ENCODE measurements at places on chromosomes 2 and 18.
A peak's percentile ranks its signal among the peaks of the same experiment; 100 is the strongest.

GRCh38 chr2:169978402-169979017, 151.3 kb downstream of the UBR3 start:
- DNase-seq, result no peak

- no peak for DNase-seq
Observed at GRCh38 chr18:50071397-50071796, 123.5 kb downstream of the MYO5B start.

DNA sequence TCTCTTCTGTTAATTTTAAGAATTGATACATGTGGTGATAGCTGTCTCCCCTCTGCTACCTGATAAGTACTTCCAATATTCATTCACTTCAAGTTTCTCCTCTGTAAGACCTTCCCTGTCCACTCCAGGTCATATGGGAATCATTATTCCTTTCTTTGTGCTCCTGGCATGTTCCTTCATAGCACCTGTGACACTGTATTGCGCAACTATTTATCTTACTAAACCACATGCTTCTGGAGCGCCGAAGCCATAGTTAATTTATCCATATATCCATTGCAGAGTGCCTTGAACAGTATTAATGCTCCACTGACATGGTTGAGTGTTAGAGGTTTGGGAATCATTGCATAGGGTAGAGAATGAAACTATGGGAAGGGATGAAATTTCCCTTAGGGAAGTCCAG, 7.9 kb upstream of the PRKD3 start:
- no peak for DNase-seq

DNA sequence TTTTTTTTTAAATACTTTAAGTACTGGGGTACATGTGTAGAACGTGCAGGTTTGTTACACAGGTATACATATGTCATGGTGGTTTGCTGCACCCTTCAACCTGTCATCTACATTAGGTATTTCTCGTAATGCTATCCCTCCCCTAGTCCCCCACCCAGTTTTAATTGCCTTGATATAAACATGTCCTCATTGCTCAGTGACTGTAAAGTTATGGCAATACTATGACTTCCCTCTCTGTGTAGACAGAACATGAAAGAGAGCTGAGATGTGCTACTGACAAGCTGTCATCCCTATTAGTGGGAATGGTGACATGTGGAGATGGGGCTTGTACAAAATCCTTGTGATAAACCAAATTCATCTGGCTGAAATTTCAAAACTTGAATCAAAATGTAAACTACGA, 449.7 kb upstream of the TRIB2 start:
- no peak for DNase-seq

DNA sequence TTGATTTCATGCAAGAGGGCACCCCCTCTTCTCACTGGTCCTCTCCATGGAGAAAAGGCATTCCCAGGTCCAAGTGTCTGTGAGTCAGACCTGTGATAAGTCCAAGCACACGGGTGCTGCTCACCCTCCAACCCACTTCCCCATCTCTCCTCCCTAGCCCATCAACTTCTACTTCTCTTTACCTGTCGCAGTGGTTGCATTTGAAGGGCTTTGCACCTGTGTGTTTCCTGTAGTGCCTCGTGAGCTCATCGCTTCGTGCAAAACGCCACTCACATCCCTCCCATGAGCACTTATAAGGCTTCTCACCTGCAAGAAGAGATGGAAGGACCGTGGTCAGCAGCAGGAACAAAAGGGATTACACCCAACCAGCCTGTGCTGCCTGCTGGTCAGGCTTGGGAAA, 77.5 kb downstream of the KLF7 start:
- DNase-seq, result no peak

DNA sequence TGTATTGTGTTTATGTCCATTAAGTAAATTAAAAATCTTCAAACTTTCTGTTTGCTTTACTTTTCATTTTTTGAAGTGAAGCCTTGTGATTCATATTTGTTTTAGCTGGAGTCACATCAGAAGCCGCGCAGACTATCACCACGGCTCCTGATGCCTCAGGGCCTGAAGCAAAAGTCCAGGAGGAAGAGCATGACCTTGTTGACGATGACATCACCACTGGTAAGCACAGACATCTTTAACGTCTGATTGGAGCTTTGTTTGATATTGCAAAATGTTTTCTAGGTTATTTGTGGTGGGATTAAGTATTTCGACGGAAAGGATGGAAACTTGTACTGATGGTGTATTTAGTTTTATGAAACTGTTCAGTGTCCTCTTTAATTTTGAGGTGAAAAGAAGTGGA, 164.8 kb downstream of the WDR7 start:
- DNase-seq, result peak; percentile 11

GRCh38 chr2:74005786-74006185, 21.1 kb downstream of the TET3 start:
- DNase-seq, result peak; percentile 57

- DNase-seq, result peak; percentile 77
Observed at GRCh38 chr2:176680916-176681516, 411.8 kb downstream of the MTX2 start.

- no peak for DNase-seq
Observed at GRCh38 chr18:46275370-46275769, 171.2 kb downstream of the HAUS1 start.

- peak; percentile 61 for DNase-seq
Observed at GRCh38 chr18:23259701-23260681, 124.7 kb downstream of the CABLES1 start.

DNA sequence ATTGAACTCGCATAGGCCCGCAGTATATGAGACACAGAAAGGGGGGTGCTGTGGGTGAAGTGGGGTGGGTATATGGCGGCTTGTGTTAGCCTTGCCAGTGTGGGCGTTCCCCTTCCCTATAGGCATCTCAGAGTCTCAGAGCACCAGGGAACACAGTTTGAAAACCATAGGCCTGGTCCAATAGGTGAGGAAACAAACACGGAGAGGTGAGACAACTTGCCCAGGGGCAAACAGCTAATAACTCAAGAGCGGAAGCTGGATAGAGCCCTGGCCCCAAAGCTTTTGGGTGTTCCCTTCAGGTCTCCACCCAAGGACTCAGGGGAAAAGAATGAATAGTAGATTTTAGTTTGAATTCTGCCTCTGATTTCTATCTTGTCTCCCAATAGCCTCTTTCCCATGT, 7.9 kb downstream of the LIPG start:
- no peak for DNase-seq

DNA sequence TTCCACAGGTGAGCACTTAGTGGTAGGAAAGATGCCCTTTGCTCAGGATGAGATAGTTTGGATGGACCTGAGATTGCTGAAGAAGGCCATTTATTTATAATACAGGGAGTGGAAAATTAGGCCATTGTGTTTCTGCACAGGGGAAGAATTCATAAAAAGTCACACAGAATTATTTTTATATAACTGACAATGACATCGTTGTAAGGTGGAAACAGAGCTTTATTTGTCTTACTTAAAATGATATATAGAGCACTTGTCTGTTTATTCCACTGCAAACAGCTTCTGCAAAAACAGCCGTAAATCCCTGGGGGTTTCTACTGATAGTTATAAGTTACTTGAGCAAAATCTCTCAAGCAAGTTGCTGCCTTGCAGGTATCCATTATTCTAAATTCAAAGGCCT, 158.1 kb upstream of the ZNF521 start:
- DNase-seq, result no peak

DNA sequence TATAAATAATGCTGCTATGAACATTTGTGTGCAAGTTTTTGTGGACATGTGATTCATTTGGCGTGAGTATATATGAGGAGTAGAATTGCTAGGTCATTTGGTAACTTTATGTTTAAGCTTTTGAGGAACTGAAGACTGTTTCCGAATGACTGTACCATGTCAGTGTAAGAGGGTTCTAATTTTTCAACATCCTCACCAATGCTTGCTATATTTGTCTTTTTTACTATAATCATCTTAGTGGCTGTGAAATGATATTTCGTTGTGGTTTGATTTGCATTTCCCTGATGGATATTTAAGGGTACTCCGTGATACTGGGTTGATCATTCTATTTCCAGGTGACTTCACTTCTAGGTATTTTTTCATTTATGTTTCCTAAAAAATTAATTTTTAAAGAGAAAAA, 241.1 kb downstream of the BCL2 start:
- no peak for DNase-seq

DNA sequence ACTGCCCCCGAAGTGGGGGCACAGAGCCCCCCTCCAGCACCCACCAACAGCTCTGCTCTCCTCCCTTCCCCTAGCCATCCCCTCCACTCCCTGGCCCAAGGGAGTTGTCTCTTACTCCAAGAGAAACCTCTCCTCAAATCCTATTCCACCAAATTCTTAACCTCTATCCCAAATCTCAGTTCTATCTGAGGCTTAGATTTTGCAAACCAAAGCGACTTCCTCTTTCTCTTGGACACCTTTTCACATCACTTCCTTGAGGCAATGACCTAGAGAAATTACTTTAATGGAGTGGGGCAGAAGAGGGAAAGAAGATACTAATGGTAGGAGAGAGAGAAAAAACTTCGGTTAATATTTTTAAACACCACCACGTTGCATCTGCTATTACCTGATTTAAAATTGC, 167.2 kb downstream of the SS18 start:
- no peak for DNase-seq

DNA sequence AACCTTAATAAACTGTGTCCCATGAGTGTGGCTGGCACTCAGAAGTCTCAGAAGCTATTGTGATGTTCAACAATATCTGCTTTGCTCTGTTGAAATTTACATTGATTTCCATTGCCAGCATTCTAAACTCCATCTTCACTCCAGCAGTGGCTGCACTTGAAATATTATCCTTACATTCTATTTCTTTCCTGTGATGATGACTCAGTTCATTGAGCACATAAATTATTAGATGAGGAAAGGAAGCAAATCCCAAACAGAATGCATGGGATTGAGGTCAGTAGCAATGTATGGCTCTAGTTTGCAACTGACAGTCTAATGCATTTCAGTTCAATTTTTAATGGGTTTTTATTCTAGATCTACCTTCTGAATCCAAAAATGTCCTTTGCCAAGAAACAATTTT, 92.4 kb upstream of the TTN start:
- peak; percentile 40 for DNase-seq

DNA sequence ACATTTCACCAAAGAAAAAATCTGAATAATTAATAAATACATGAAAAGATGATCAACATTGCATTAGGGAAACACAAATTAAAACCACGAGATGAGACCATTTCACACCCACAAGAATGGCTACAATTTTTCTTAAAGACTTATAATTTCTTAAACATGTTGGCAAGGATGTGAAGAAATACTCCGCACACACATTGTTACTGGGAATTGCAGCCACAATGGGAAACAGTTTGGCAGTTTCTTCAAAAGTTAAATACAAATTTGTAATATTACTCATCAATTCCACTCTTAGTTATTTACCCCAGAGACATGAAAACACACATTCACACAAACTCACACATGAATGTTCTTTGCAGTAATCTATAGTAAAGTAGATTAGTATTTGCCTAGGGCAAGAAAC, 363.3 kb upstream of the SMIM21 start:
- peak; percentile 2 for DNase-seq

DNA sequence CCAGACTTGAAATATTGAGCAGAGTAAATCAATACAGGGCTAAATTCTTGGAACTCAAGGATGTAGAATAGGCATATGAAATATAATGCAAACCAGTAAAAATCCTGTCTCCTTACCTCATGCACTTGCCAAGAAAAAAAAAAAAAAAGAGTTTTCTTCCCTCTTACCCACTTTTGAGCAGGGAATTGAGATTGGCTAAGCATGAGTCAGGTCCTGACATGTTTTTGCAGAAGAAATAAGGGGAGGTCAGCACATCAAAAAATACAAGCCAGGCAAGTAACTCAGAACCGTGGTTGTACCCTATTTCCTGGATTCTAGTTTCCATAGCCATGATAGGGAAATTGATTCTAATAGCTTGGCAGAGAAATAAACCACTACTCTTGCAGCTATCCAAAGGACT, 1526.7 kb downstream of the LRP1B start:
- DNase-seq, result peak; percentile 78

DNA sequence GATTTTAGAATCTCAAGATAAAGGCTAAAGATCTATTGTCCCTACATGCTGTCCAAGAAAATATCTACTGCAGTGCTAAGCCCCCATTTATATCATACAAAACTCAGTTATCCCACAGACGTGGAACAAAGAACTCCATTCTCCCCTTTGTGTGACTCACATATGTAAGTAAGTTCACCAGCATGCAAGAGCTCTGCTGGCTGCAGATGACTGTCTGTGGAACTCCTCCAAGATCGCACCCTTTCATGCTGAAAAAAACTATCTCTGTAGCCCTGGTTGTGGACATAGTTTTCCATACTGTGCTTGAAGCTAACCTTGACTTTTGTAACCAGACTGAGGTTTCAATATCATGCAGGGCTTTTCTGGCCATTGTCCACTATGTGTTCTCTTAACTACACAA, 207.1 kb downstream of the ZNF521 start:
- peak; percentile 79 for DNase-seq

DNA sequence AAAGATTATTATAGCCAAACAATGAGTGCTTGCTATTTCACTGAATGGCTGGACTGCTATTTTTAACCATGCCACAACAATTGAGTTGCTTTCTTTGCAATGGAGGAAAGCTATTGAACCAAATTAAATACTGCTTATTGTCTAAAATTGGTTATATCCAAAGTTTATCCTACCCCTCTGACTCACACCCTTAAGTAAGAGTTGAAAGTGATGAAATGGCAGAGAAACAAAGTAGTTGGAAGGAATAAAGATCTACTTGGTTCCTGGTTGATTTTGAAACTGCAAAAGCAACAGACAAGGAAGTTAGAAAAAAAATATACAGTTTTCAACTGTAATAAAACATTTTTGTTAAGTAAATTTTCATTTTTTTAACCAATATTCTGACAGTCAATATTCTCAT, 47.5 kb downstream of the EML4 start:
- peak; percentile 72 for DNase-seq

GRCh38 chr2:72089537-72089936, 58.1 kb downstream of the CYP26B1 start:
- DNase-seq, result no peak

- no peak for DNase-seq
Observed at GRCh38 chr2:212873256-212873655, 278.2 kb downstream of the IKZF2 start.

DNA sequence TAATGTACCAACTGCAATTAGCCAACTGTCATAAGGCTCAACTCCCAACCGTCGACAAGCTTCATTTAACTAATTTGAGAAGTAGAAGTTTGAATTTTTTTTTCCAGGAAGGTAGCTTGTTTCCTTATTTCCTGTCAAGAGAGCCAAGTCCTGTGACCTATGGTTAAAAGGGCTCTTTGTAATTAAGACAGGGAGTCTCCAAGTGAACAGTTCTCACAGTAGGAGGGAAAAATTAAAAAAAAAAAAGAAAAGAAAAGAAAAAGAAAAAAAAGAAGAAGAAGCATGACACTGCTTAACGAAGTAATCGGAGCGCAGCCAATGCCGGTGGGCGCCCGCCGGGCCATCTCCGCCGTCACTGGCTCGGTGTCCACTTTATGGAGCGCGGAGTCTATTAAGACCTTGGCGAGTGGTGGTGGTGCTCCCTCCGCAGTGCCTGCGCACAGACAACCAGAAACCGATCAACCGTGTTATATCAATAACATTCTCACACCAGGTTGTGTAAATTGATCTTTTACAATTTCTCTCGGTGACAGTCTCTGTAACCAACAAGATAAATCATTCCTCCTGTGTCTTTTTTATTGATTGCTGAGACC, 197.2 kb upstream of the POU3F3 start:
- no peak for DNase-seq

All from fibroblast of mammary gland (primary cell).